ENCODE measurements at places on chromosomes 7 and 10. TPM values are rescaled to one million over a fixed set of nuclear protein-coding genes. Genes with fewer than 3 reads are reported as not detected.
A peak's percentile ranks its signal among the peaks of the same experiment; 100 is the strongest.

WASL gene
- 13.9 TPM for total RNA-seq

- H3K4me1 ChIP-seq, result no peaks in the 10 kb centered on the region
- H3K4me3 ChIP-seq, result no peak overlapping the region
- no peaks in the 10 kb centered on the region for H3K36me3 ChIP-seq
- peaks cover 14% of the 10 kb centered on the region for H3K27me3 ChIP-seq
- DNase-seq, result no peak
Measured at GRCh38 chr7:157977306-157977705, 610.3 kb downstream of the PTPRN2 start.

DNA sequence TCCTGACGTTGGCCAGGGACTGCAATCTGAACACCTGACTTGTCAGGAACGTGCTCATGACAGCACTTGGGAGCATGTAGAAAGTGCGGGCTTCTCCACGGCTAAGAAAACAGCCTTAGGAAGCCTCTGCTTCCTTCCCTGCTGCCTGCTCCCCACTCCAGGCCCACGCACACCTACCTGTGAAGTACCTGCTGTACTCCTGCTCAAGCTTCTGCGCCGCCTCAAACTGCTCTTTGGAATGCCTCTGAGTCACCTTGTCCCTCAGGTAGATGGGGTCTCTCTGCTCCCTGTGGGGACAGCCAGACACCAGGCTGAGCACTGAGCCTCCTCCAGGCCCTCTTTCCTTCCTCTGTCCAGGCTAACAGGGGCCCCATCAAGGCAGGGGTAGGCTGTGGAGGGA is 132.7 kb downstream of the DLG5 start:
- peaks cover 63% of the 10 kb centered on the region for H3K36me3 ChIP-seq
- DNase-seq, result no peak
- H3K27me3 ChIP-seq, result no peaks in the 10 kb centered on the region
- H3K27ac ChIP-seq, result no peak overlapping the region

DNA sequence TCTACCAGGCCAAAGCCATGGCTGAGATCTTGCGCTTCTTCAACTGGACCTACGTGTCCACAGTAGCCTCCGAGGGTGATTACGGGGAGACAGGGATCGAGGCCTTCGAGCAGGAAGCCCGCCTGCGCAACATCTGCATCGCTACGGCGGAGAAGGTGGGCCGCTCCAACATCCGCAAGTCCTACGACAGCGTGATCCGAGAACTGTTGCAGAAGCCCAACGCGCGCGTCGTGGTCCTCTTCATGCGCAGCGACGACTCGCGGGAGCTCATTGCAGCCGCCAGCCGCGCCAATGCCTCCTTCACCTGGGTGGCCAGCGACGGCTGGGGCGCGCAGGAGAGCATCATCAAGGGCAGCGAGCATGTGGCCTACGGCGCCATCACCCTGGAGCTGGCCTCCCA is 142.7 kb downstream of the GRM3 start:
- peaks cover 5% of the 10 kb centered on the region for H3K4me1 ChIP-seq

GRCh38 chr7:154874409-154875113 is 128.4 kb downstream of the PAXIP1 start:
- peaks cover under 1% of the 10 kb centered on the region for H3K4me1 ChIP-seq
- no peaks in the 10 kb centered on the region for H3K36me3 ChIP-seq
- H3K27ac ChIP-seq, result no peak overlapping the region
- no peak overlapping the region for H3K4me3 ChIP-seq

- H3K36me3 ChIP-seq, result no peaks in the 10 kb centered on the region
- no peak overlapping the region for H3K27ac ChIP-seq
- H3K27me3 ChIP-seq, result peaks cover 5% of the 10 kb centered on the region
- DNase-seq, result no peak
- no peak overlapping the region for H3K4me3 ChIP-seq
Measured at GRCh38 chr10:43294892-43295291, 28.0 kb upstream of the RASGEF1A start.

GRCh38 chr10:13984647-13985155 is 346.0 kb downstream of the FRMD4A start:
- no peak for DNase-seq
- H3K27me3 ChIP-seq, result peaks cover 26% of the 10 kb centered on the region
- H3K36me3 ChIP-seq, result no peaks in the 10 kb centered on the region

GIMAP8 gene
- total RNA-seq, result not detected

PNLIPRP1 gene
- 1.1 TPM for total RNA-seq

- H3K27me3 ChIP-seq, result no peaks in the 10 kb centered on the region
- H3K36me3 ChIP-seq, result peaks cover 45% of the 10 kb centered on the region
- peak overlapping the region; percentile 35 for H3K27ac ChIP-seq
- H3K4me1 ChIP-seq, result peaks cover 63% of the 10 kb centered on the region
- H3K4me3 ChIP-seq, result no peak overlapping the region
Measured at GRCh38 chr10:79139124-79139835, 70.5 kb downstream of the ZMIZ1 start.

DNA sequence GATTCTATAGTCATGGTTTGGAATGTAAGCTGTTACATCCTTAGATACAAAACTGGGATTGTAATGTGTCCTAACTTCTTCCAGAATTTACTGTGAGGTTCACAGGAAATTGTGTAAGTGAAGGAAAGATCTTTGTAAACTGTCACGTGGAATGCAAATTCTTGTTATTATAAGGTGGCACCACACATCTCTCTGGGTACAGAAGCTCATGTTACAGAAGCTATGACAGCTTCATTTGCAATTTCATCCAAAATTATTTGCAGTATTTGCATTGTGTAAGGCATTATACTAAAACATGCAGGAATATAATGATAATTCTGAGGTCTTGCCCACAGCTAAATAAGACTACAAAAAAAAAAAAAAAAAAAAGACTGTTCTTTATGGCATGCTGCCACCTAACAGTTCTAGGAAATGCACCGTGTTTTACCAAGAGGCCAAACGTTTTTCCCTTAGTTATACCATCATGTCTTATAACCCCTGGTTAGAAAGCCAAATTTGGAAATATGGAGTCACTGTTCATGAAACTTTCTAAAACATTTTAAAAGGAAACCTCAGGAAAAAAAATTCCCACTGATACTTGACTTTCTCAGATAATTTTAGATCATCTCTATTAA is 17.6 kb downstream of the MINDY3 start:
- H3K27ac ChIP-seq, result peak overlapping the region; percentile 57
- no peak for DNase-seq
- no peak overlapping the region for H3K4me3 ChIP-seq
- H3K36me3 ChIP-seq, result peaks cover 20% of the 10 kb centered on the region
- H3K27me3 ChIP-seq, result no peaks in the 10 kb centered on the region

ADRB1 gene
- 0.11 TPM for total RNA-seq

DNA sequence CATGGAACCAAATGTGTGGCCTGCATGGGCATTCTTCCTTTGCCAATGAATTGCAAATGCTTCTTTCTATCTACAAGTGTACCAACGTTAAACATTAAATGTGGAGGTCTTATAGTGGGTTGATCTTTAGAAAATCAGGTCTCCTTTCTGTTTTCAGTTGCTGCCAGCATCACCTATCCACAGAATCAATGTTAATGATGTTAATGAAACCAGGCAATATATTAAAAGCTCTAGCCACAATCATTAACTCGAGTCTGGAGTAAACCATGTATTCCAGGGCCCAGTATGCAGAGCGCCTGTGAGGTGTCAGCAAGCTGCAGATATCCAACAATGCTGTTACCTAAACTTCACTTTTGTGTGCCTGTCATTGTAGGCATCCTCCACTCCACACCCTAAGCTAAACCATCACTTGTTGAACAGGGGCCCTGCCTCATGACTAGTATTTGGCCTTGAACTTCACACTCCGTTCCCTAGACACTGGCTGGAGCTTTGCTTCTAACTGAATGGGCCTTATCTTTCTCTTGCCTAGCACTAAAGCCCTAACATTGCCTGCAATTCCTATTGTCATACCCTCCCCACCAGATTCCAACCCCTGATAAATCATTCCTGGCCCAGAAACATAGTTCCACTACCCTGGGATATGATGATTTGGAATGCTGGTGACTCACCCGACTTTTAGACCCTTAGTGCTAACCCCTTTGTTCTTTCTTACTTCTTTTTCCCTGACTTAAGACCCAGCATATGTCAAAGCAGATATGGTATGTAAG is 24.3 kb upstream of the ITGB8 start:
- peak overlapping the region; percentile 48 for H3K27ac ChIP-seq
- H3K27me3 ChIP-seq, result no peaks in the 10 kb centered on the region
- H3K4me1 ChIP-seq, result peaks cover 21% of the 10 kb centered on the region
- no peak for DNase-seq
- no peaks in the 10 kb centered on the region for H3K36me3 ChIP-seq

GRCh38 chr7:82945056-82945455 is 217.6 kb downstream of the PCLO start:
- H3K4me3 ChIP-seq, result no peak overlapping the region
- H3K27me3 ChIP-seq, result no peaks in the 10 kb centered on the region
- H3K36me3 ChIP-seq, result no peaks in the 10 kb centered on the region
- no peak overlapping the region for H3K27ac ChIP-seq
- no peaks in the 10 kb centered on the region for H3K4me1 ChIP-seq

DNA sequence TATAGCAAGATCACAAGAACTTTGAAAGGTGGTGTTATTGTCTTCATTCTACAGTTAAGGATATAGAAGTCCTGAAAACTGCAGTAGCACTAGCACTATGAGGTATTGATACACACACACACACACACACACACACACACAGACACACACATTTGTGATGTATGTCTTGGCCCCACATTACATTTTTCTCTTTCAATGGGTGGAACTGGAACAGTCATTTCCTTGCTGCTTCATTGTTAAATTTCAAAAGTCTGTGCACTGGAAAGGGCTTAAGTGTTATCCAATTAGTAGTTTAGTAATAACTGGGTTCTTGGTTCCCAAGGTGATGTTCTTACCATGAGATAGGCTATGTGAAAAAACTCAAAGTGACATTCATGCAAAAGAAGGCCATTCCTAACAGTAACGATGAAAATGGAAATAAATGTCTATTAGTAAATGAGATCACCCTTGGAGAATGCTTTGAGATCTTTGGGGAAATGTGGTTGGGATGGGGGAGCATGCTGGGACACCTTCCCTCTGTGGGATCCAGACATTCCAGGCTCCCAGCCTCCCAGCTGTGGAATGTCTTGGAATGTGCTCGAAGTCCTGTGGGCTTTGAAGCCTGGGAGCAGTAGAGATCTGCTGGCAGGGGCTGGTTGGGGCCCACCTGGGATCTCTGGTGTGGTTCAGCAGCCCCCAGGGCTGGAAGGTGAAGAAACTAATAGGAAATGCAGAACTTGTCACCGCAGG is 37.4 kb upstream of the CALD1 start:
- H3K4me3 ChIP-seq, result no peak overlapping the region
- H3K4me1 ChIP-seq, result peaks cover 6% of the 10 kb centered on the region
- no peaks in the 10 kb centered on the region for H3K36me3 ChIP-seq
- no peak for DNase-seq
- H3K27me3 ChIP-seq, result no peaks in the 10 kb centered on the region
- no peak overlapping the region for H3K27ac ChIP-seq

- DNase-seq, result no peak
- H3K27me3 ChIP-seq, result no peaks in the 10 kb centered on the region
- H3K36me3 ChIP-seq, result peaks cover 23% of the 10 kb centered on the region
- H3K4me3 ChIP-seq, result no peak overlapping the region
- H3K4me1 ChIP-seq, result no peaks in the 10 kb centered on the region
Measured at GRCh38 chr7:131483586-131483985, 72.8 kb downstream of the PODXL start.

DNA sequence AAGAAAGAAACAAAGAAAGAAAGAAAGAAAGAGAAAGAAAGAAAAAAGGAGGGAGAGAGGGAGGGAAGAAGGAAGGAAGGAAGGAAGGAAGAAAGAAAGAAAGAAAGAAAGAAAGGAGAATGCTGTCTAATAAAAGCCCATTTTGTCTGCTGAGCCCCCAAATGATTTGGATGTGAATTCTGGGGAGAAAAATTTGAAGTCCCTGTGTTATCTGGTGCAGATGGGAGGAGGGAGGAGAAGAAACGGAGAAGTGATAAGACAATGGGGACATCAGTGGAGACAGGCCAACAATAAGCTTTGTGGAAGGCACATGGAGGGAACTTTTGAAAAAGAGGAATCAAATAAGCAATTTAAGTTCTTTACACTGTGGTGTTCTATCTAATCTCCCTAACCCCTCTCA is 24.6 kb upstream of the TMEM273 start:
- peaks cover 21% of the 10 kb centered on the region for H3K4me1 ChIP-seq
- no peak overlapping the region for H3K27ac ChIP-seq
- H3K27me3 ChIP-seq, result no peaks in the 10 kb centered on the region
- DNase-seq, result peak; percentile 60
- no peaks in the 10 kb centered on the region for H3K36me3 ChIP-seq
